ENCODE measurements at places on chromosomes 16 and 17.

DNA sequence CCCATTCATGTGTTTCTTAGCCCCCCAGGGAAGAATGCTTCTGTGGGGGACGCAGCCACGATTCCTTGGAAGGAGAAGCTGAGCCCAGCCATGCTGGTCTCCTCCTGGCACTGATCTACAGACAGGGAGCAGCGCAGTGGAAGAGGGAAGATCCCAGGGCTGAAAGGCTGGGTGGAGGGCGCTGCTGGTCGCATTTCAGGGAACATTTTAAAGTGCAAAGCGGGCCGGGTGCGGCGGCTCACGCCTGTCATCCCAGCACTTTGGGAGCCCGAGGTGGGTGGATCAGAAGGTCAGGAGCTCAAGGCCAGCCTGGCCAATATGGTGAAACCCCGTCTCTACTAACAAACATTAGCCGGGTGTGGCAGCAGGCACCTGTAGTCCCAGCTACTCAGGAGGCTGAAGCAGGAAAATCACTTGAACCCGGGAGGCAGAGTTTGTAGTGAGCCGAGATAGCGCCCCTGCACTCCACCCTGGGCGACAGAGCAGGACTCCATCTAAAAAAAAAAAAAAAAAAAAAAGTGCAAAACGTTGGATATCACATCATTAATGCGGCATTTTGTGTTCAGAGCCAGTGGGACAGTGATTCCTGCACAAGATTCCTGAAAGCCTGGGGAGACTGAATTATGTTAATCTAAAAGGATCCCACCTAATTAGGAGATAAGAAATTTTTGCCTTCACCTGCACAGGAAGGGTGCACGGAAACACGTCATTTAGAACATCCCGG lies 558 bp upstream of the CHMP6 start:
- DNase-seq: no peak

DNA sequence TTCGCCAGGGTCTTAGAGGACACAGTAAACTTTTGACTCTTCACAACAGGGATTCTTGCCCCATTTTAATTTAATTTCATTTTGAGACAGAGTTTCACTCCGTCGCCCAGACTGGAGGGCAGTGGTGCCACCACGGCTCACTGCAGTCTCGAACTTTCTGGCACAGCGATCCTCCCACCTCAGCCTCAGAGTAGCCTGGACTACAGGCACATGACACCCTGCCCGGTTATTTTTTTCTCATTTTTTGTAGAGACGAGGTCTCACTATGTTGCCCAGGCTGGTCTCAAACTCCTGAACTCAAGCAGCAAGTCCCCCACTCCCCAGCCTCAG lies 329 bp upstream of the NLE1 start:
- DNase-seq: no peak

GRCh38 chr17:67137026-67137370 lies 92.6 kb downstream of the CACNG1 start:
- no peak for DNase-seq

GRCh38 chr17:29020576-29020975 lies 14.7 kb upstream of the SEZ6 start:
- DNase-seq: no peak

- DNase-seq: no peak
Observed at GRCh38 chr17:6470751-6471521, 26.7 kb downstream of the PIMREG start.

GRCh38 chr17:72931163-72931562 lies 161.3 kb downstream of the SLC39A11 start:
- no peak for DNase-seq

- no peak for DNase-seq
Observed at GRCh38 chr17:51493206-51493605, 232.9 kb downstream of the UTP18 start.

DNA sequence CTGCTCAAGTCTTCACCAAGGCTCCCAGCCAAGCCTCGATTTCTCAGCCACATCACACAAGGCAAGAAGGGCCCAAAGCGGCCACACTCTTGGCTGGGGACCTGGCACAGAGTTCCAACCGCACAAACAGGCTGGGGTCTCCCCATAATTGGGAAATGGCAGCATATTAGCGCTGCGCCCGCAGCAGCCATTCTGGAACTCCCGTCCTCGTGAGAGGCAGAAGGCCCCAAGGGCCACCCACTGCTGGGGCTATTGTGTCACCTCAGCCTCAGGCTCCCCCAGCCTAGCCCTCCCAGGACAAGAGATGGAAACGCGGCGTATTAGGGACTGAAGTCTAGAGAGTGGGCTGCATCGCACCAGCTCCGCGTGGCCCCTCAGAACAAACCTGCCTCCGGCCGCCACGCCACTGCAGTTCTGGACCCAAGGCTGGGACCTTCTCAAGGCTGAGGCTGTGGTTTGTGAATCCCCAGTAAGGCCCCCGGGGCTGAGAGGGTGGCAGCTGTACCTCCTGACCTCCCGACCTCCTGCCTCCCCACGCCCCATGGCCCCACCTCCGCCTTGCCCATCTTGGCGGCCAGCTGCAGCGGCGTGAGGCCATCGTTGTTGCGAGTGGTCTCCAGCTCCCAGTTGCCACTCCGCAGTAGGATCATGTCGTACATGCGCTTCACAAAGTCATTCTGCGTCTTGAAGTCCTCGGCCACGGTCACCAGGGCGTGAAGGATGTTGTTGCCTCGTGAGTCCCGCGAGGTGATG lies 25.3 kb downstream of the TRPV3 start:
- no peak for DNase-seq

DNA sequence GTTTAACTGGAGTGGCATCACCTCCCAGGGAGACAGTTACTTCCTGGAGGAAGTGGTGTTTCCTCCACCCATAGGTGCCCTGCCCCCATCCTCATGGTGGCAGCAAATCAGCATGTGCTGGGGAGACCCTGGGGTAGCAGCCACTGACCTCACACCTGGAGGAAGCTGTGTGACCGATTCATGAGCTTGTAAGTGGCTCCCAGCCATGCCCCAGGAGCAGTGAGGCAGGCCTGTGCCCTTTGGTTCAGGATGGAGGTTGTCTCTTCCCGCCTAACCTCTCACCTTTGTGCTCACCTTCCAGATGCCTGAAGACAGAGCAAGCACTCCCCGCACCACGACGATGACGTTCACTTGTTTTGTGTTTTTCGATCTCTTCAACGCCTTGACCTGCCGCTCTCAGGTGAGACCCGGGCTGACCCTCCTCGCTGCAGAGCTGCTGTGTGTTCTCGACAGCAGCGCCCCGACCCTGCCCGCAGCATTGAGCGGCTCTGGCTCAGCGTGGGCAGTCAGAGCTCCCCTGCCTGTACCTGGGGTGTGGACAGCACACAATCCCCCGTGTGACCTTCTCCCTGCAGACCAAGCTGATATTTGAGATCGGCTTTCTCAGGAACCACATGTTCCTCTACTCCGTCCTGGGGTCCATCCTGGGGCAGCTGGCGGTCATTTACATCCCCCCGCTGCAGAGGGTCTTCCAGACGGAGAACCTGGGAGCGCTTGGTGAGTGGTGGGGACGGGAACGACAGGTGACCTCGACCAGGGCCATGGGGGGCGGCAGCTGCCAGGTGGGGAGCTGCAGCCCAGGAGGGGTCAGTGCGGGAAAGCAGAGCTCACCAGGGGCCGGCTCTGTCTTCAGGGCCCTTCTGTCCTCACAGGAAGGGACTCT lies 42.8 kb downstream of the MEAK7 start:
- no peak for DNase-seq

DNA sequence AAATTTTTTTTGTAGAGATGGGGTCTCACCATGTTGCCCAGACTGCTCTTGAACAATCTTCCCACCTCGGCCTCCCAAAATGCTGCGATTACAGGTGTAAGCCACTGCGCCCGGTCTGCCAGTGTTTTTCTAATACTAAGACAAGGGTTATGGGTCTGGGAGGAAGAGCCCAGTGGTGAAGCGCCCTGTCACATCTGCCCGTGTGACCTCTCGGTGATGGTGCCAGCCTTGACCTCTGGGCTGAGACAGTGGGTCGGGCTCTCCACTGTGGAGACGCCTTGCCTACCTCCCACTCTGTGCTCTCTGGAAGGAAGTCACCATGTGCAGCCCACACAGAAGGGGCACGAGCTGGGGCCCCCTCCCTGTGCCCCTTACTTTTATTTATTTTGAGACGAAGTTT lies 5.1 kb upstream of the BAIAP2 start:
- no peak for DNase-seq

DNA sequence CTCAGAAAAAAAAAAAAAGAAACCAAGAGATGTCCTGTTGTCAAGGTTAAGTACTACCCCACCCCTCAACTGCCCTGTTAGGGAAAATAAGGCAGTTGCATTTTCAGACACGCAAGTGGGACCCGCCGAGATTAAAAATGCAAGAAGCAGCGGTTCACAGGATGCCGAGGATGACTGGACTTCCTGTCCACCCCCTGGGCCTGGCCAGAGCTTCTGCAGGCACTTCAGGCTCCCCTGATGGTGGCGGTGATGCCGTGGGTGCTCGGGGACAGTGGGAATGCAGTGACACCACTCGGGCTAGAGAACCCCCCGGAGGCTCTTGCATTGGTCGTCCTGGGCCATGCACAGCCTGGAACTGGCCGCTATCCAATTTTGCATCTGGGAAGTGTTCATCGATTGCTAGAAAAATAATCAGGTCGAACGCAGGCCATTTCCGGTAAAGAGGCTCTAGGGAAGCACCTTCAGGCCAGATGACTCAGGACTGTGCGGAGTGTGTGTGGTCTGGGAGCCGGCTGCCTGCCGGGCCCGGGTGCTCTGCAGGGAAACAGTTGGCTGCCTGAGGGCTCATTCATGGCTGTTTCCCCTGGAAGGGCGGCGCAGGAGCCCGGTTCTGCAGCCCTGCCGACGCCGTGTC lies 13.4 kb upstream of the CRISPLD2 start:
- DNase-seq: no peak

GRCh38 chr17:7475764-7476422 lies 3.5 kb downstream of the ZBTB4 start:
- peak; percentile 94 for DNase-seq

GRCh38 chr16:72216767-72217166 lies 44.8 kb upstream of the PMFBP1 start:
- no peak for DNase-seq

GRCh38 chr16:78118469-78119025 lies 19.1 kb downstream of the WWOX start:
- no peak for DNase-seq

- DNase-seq: no peak
Observed at GRCh38 chr17:67183531-67183930, 61.5 kb downstream of the HELZ start.

DNA sequence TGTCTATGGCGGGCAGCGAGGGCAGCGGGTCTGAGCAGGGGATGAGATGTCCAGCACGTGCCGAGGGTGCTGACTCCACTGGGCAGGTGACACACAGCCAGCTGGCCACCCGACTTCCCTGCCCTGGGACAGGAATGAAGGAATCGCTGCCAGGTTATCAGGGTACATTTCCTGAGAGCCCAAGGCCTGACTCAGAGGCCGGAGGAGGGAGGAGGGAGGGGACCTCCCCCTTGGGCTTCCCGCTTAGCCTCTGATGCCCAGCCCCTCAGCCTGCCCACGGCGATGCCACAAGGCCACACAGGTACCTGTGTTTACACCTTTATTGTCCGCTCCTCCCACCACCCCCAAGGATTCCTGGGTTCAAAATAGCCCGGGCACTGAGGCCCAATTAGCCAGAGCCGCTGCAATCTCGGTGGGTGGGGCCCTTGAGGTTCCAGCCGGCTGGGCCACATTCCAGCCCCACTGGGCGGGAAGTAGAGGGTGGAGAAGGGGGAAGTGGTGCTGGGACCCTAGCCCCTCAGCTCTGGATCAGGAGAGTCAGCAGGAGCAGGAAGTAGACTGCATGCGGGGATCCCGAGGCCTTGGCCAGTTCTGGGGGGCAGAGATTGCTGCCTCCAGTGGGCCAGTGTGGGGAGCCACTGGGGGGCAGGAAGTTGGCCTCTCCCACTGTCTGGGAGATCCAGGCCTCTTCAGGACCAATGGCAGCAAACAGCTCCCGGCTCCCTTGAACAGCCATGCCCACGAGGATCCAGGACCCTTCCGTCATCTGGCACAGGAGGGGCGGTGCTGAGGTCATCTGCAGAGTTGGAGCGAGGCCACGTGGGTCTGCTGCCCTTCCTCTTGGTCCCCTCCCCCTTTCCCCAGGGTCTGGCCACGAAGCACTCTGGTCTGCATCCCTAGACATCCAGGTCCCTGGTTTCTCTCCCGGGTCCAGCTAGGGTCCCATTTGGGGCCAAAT lies 3.4 kb upstream of the PRSS8 start:
- no peak for DNase-seq

- no peak for DNase-seq
Observed at GRCh38 chr17:62891659-62892058, 74.4 kb upstream of the TANC2 start.

- no peak for DNase-seq
Observed at GRCh38 chr17:36879624-36880131, 57.6 kb upstream of the LHX1 start.

GRCh38 chr16:54174201-54174600 lies 112.4 kb downstream of the IRX3 start:
- no peak for DNase-seq

DNA sequence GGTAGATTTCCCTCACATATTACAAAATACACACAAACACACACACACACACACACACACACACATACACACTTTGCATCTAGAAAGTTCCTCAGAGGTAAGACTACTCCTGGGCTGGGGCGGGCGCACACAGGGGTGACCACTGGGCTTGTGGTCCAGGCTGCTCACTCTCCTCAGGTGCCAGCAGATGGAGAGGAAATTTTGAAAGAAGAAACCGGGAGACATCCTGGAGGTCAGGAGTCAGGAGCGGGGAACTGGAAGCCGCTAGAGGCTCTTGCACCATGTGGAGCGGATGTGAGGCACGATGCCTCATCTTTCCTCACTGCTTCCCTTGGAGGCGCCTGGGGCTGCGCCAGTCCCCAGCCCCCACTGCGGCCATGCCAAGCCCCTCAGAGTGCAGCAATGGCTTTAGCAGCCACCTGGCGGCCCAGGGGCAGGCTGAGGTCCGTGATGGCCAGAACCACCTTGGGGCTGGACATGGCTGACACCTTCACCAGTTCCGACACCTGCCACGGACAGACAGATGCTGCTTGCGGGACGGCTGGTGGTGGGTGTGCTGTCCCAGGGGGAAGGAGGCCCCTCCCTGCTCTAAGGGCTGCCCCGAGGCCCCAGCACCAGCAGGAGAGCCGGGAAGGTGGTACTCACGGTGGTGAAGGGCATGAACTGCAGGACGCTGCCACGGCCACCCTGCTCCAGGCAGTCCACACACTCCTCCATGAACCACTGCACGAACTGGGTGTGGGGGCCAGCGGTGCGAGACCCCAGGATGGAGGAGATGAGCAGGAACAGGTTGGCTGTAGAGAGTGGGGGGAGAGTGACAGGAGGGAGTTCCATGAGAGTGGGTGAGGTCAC lies 4.1 kb downstream of the CSF3 start:
- no peak for DNase-seq

DNA sequence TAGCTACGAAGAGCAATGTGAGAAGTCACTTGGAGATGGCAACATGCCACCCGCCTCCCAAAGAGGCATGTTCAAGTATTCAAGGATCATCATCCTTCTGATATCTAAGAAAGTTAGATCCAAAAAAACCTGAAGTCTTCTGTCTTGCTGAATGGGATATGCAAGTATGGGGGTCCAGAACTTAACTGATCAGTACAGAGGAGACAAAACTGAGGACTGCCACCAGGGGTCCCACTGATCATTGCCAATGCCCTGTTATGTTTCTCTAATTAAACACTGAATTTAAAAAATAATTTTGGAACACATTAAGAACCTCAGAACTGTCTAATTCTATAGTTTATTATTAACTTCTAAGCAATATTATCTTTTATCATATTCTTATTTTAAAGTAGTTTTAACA lies 99.7 kb downstream of the CDH8 start:
- DNase-seq: no peak

GRCh38 chr16:72945611-72946010 lies 102.3 kb downstream of the ZFHX3 start:
- DNase-seq: no peak

- DNase-seq: no peak
Observed at GRCh38 chr17:80844418-80844990, 147.1 kb upstream of the CHMP6 start.

Measured in hematopoietic multipotent progenitor cell treated with erythropoietin and hydrocortisone succinate and interleukin-3 and kit ligand, for 8 days (in vitro differentiated cells).